ENCODE measurements at places on chromosomes 1 and 21.
A peak's percentile ranks its signal among the peaks of the same experiment; 100 is the strongest.

GRCh38 chr1:197985351-197985750, 68.2 kb downstream of the LHX9 start:
- no peak for DNase-seq

GRCh38 chr1:246798606-246799496, 74.6 kb downstream of the SCCPDH start:
- no peak for DNase-seq

GRCh38 chr1:23588749-23589548, 29.6 kb upstream of the ID3 start:
- no peak for DNase-seq

DNA sequence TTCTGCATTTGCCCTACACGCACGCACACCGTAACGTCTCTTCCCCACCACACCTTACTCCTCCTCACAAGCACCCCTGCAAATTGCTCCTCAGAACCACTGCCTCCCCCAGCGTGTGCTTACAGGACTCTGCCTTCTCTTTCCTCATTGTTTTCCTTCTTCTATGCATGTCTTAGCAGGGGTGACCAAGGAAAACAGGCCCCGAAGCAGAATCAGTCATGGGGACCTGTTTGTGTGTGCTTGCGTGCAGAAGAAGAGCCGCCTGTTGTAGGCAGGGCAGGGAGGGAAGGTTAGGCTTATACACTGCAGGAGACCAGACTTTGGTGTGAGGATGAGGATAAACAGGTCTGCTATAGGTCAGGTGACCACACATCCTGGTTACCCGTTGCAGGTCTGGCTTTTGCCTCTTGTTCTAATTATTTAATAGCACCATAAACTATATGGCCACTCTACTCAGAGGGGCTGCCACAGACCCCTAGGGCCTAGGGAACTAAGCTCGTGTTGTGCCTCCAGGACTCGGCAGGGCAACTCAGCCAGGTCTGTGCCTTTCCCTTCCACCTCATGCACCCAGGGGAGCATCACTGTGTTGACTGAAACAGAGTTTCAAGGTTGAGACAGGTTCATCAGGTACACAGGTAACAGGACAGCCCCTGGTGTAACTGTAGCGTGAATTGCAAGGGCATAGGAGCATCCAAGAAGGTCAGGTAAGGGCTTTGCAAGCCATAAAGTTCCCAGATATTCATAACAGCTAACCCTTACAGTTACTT, 60.8 kb upstream of the EPS8L3 start:
- DNase-seq: no peak

DNA sequence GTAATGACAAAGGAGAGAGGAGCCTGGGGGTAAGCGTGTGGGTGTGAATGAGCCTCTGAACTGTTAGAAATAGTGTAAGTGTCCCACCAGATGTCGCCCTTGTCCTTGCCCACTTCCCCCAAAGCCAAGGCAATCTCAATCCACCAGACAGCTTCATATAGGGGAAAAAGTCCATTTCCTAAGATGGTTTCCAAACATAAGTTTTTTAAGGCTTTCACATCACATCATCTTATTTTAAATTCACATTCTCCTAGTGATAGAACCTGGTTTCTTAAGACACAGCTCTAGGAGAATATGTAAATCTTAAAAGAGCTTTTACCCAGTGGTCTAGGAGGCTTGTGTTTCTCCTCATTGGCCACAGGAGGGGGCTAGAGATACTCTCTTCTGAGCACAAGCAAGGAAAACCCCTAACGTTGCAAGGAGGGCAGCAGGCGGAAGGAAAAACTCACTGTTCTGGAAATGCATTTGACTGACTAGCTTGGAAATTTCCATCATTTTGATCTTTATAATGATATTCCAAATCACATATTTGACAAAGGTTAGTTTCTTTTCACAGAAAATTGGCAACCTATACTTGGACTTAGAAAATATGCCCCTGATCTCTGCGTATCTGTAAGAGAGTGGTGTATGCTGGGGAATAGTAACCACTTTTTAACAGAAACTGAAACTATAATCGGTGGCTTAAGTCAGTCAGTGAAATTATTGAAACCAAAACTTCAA, 51.9 kb upstream of the LPAR3 start:
- DNase-seq: peak; percentile 91
